ENCODE measurements at places on chromosomes 6 and 20.

- peak; percentile 6 for DNase-seq
These were observed 159.3 kb upstream of the MARCKS start for GRCh38 chr6:113697632-113698410.

DNA sequence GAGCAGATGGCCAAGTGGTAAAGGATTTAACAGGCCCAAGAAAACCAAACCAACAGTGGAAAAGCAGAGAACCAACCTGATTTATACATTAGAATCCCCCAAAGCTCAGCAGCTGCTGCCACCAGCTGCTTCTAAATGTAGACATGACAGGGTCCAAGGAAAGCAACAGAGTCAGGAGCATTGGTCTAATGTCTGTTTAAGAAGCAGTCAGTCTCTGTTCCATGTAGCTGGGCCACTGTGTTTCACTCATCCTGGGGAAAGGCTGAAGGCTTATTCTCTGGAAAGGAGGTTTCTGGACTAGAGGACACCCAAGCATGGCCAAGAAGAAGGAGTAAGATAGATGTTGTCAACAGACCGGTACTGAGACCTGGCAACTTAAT lies 75.4 kb downstream of the TMEM244 start:
- DNase-seq = no peak

DNA sequence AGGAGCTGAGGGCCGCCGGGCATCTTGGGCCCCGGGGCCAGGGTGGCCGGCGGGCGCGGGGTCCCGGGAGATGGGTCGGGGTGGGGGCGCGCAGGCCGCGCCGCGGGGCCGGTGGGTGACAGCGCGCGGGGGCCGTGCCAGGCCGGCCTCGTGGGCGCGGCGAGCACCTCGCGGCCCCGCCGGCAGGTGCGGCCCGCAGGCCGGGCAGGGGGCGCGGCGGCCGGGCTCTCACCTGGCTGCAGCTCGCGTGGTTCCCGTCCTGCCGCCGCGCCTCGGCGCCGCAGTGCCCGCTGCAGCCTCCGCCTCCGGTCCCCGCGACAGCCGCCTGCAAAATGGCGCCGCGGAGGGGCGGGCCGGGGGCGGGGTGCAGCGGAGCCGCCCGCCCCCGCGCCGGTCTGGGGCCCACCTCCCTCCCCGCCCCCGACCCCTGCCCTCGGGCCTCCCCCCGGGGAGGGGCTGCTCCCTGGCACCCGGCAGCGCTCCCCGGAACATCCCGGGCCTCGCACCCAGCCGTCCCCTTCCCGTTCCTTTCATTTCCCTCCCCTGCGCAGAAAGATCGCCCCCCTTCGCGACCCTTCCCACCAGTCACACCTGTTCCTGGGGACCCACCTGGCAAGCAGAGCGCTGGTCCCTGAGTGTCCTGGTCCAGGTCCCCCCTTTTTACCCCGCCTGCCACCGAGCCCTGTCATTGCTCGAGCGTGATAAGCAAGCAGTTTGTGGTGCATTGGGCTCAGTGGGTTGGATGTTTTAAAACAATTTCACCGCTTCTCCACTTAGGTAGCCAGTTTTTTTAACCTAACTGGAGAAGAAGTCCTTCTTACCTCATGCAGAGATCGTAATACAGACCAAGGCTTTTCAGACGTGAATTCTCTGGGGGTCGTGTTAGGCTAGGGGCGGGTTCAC lies at the start of gene SLC23A2:
SLC23A2 (minus strand) TSS at position 337 of the 903 bp plus-strand sequence. CDS start 68,948 bp downstream, outside the sequence.
- DNase-seq = peak; percentile 73

GRCh38 chr6:15362274-15363160 lies 116.6 kb downstream of the JARID2 start:
- peak; percentile 15 for DNase-seq

DNA sequence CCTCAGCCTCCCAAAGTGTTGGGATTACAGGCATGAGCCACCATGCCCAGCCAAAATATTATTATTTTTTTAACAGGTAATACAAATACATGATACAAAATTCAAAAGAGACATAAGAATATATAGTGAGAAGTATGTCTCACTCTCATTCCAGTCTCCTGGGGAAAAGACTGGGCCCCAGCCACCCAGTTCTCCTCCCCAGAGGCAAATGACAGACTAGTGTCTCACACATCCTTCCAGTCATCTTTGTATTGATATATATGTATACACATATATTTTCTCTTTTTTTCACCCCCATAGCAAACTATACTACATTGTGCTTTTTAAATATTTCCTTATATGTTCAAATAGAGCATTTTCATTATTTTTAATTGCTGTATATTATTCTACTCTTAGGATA lies 8.3 kb downstream of the GSS start:
- DNase-seq = no peak

DNA sequence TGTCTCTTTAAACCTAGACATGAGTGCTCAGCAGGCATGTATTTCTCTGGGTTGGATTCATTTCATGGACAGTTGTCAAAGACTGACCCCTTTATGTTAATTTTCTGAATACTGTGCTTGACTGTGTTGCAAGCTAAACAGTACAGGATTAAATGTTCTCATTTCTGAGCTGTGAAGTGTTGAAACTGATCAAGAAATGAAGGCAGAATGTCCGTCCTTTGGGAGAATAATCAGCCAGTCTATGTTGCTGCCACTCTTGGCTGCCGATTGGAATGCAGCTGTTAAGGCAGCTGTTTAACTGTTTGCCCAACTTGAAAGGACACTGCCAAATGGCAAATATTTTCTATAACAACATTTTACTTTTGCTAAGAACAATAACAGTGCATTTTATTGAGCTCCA lies 87.3 kb downstream of the CEP57L1 start:
- peak; percentile 32 for DNase-seq

GRCh38 chr20:57614490-57615444 lies 5.5 kb downstream of the ZBP1 start:
- no peak for DNase-seq

GRCh38 chr6:111721753-111722154 lies 116.1 kb upstream of the TRAF3IP2 start:
- peak; percentile 35 for DNase-seq

GRCh38 chr20:62737271-62737811 lies 28.7 kb downstream of the NTSR1 start:
- DNase-seq = no peak

GRCh38 chr6:48977573-48977972 lies 485.5 kb downstream of the MMUT start:
- DNase-seq = no peak
